ENCODE measurements at places on chromosomes 11 and 22. TPM values are rescaled to one million over a fixed set of nuclear protein-coding genes. Genes with fewer than 3 reads are reported as not detected.

MS4A6A gene
- total RNA-seq, result not detected

FXYD2 gene
- total RNA-seq, result 16.3 TPM

OR52K1 gene
- not detected for total RNA-seq

MYBPC3 gene
- total RNA-seq, result 0.07 TPM

FAU gene
- 968 TPM for total RNA-seq

OMP gene
- total RNA-seq, result not detected

SEC14L6 gene
- total RNA-seq, result not detected

ST14 gene
- 0.05 TPM for total RNA-seq

FGF3 gene
- total RNA-seq, result not detected

TPBGL gene
- 0.09 TPM for total RNA-seq

KRTAP5-8 gene
- not detected for total RNA-seq

GDPD4 gene
- not detected for total RNA-seq

PARVG gene
- total RNA-seq, result 0.09 TPM

OR9Q1 gene
- not detected for total RNA-seq

KRTAP5-7 gene
- total RNA-seq, result not detected

ZW10 gene
- total RNA-seq, result 14.4 TPM

CD6 gene
- total RNA-seq, result 0.21 TPM

KCNK4 gene
- 0.07 TPM for total RNA-seq

JAM3 gene
- total RNA-seq, result 3.7 TPM

HPS5 gene
- 12.4 TPM for total RNA-seq

POGLUT3 gene
- total RNA-seq, result 9.8 TPM

MPZL2 gene
- total RNA-seq, result 0.06 TPM

OSBPL5 gene
- total RNA-seq, result 8.7 TPM

SLC22A25 gene
- total RNA-seq, result not detected

C22orf15 gene
- total RNA-seq, result not detected

VWCE gene
- 0.97 TPM for total RNA-seq

FOLR1 gene
- total RNA-seq, result 0.14 TPM

SBF2 gene
- 15.5 TPM for total RNA-seq

LARGE2 gene
- 2.7 TPM for total RNA-seq

OVOL1 gene
- total RNA-seq, result not detected

CARNS1 gene
- total RNA-seq, result 0.20 TPM

ANO5 gene
- 2.2 TPM for total RNA-seq

MRPL16 gene
- 70.4 TPM for total RNA-seq

RAB39A gene
- total RNA-seq, result 0.43 TPM

OR56A1 gene
- total RNA-seq, result not detected

TRPT1 gene
- 26.2 TPM for total RNA-seq

XKR3 gene
- total RNA-seq, result not detected

OR5B21 gene
- total RNA-seq, result not detected

CNIH2 gene
- 2.6 TPM for total RNA-seq

CYP2D6 gene
- 0.54 TPM for total RNA-seq

ALKBH8 gene
- total RNA-seq, result 8.0 TPM

DRICH1 gene
- total RNA-seq, result 0.36 TPM

TMPRSS6 gene
- total RNA-seq, result not detected

NLRP14 gene
- not detected for total RNA-seq

PGA5 gene
- total RNA-seq, result not detected

ALX4 gene
- total RNA-seq, result 1.9 TPM

SIK3 gene
- 8.3 TPM for total RNA-seq

ISX gene
- not detected for total RNA-seq

ZNF280B gene
- total RNA-seq, result 1.2 TPM

PHF21B gene
- total RNA-seq, result 1.0 TPM

MAP6 gene
- total RNA-seq, result 1.1 TPM

SMIM35 gene
- total RNA-seq, result not detected

OR52H1 gene
- not detected for total RNA-seq

CD248 gene
- total RNA-seq, result not detected

OR2D2 gene
- total RNA-seq, result not detected

DGAT2 gene
- 2.1 TPM for total RNA-seq
